NCI-H187 (cell line): ENCODE measurements at places on chromosomes 16 and 17.

- no peak for DNase-seq
Measured at GRCh38 chr17:50830352-50830751, 5.0 kb upstream of the WFIKKN2 start.

- no peak for DNase-seq
Measured at GRCh38 chr16:83933885-83934683, 19.0 kb upstream of the OSGIN1 start.

DNA sequence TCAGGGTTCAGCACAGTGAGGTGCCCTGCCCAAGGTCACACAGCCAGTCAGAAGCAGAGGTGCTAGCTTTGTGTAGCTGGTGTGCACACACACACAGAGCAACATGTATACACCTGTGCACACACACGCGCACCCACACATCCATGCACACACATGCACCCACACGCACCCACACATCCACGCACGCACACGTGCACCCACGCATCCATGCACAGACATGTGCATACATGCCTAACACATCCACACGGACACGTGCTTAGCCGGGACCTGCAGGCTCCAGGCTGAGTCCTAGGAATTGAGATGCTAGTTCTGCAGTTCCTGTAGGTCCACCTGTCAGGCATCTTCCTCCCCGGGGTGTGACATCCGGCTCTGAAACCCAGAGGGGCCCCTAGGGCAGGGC, 13.0 kb upstream of the DPEP1 start:
- no peak for DNase-seq

GRCh38 chr17:66272811-66273585, 29.4 kb upstream of the PRKCA start:
- no peak for DNase-seq

DNA sequence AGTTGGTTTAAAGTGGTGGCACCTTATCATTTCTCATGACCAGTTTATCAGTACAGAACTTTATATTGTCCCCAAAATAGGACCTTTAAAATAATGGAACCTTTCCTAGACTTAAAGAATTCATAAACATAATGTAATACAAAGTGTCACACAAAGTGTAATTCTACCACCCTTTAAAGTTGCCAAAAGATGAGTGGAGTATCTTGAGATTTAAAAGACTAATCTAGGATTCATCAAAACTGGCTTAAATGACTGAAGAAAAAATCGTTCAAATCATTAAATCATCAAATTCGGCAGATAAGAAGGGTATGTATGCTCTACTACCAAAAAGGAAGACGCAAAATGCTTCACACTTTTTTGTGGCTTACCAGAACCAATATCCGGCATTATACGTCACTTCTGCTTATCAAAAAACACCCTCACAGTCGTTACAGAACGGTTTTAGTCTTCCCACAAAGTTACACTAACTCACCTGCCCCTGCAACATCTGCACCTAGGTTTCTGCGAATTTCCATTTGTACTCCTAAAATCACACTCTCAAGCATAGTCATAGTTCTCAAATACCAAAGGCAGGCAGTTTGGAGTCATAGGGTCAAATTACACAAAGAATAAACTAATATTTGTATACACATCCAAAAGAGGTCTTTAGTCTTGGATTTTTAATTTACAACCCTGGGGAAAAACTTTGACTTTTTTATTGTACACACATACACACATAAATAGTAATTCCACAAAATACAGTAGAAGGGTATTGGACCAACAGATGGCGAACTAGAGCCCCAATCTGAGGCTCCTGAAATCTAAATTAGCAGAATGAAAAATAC, 1.4 kb upstream of the KANSL1 start:
- no peak for DNase-seq

DNA sequence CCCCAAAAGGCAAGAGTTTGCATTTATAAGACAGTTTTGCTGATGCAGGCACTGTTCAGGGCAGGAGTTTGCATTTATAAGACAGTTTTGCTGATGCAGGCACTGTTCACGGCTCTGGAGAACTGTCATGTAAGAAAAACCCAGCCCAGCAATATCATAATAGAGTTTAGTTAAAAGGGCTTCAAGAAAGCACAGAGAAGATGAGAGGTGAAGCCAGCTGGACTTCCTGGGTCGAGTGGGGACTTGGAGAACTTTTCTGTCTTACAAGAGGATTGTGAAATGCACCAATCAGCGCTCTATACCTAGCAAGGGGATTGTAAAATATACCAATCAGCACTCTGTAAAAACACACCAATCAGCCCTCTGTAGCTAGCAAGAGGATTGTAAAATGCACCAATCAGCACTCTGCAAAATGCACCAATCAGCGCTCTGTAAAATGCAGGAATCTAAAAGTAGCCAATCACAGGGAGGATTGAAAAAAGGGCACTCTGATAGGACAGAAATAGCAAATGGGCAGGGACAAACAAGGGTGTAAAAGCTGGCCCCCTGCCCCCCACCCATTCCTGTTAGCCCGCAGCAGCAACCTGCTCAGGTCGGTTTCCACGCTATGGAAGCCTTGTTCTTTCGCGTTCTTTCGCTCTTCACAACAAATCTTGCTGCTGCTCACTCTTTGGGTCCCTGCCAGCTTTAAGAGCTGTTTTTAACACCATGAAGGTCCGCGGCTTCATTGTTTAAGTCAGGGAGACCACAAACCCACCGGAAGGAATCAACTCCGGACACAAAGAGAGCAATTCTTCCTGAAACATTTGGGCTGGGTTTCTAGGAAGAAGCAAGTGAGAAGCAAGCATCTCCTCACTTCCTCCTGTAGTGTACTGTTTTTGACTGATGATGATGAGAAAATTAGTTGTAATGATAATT, 1.8 kb upstream of the CBX1 start:
- DNase-seq, result no peak

- DNase-seq, result no peak
Measured at GRCh38 chr17:358491-359151, 6.0 kb upstream of the RPH3AL start.

GRCh38 chr17:83002118-83002805, 77.1 kb upstream of the METRNL start:
- no peak for DNase-seq

DNA sequence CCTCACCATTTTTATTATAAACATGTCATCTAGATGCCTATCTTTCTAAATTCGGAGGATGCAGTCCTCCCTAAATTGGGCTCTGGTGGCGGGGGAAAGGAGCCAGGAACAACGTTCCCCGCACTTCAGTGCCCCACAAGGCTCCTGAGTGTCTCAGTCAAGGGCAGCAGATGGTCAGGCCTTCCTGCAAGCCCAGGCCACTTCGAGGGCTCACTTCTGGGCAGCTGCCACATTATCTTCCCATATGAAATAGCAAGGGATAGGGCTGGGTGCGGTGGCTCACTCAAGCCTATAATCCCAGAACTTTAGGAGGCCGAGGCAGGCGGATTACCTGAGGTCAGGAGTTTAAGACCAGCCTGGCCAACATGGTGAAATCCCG, 32.3 kb downstream of the FBXO31 start:
- no peak for DNase-seq

- DNase-seq, result no peak
Measured at GRCh38 chr17:32350666-32351418, 885 bp downstream of the ZNF207 start.

GRCh38 chr17:10843811-10844210, 5.9 kb upstream of the PIRT start:
- DNase-seq, result no peak

DNA sequence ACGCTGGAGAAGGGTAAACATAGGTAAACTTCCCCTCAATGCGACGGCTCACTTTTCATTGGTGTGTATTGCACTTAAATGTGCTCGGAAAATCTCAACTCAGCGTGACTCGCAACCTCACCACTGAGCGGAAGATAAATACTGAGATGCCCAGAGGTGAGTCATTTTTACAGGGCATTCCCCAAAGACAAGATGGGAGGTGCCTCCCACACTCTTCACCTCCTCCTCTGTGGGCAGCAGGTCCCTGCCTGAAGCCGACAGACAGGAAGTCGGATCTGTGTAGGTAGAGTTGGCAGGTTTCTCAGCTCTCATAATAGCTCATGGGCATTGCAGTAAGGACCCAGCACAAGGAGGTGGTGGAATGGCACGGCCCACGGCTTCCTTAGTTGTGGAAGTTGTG, 274.6 kb upstream of the HSBP1 start:
- DNase-seq, result no peak

DNA sequence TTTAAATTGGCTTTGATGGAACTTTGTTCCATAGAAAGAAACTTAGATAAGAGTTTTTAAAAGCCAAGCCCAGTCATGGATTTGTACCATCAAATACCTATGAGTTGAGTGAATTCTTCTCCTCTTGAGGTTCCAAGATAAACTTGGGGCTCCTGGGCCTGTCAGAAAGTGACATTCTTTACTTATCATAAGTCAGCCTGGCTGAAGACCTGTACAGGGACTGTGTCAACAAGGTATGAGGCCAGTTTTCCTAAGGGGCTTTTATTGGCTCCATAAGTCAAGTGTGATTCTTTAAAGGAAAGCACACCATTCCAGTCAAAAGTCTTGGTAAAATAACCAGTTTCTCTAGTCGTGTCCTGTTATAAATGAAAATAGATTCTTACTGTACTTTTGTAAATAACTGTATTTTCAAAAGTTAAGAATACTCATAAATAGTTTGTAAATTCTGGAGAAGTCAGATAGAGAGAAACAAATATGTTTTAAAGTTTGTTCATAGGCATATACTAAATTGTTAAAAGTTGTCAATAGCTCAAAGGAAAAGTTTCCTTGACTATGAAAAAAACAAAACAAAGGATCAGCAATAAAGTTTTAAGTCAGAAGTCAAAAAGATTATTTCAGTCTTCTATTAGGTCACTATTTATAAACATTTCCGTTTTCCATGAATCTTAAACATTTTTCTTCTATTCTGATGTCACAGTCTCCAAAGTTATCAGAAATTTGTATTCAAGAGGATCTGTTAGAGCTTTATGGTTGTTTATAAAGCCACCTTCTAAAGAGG, 22.5 kb upstream of the MYO1D start:
- no peak for DNase-seq

- no peak for DNase-seq
Measured at GRCh38 chr16:21260870-21261791, 17.0 kb downstream of the CRYM start.

DNA sequence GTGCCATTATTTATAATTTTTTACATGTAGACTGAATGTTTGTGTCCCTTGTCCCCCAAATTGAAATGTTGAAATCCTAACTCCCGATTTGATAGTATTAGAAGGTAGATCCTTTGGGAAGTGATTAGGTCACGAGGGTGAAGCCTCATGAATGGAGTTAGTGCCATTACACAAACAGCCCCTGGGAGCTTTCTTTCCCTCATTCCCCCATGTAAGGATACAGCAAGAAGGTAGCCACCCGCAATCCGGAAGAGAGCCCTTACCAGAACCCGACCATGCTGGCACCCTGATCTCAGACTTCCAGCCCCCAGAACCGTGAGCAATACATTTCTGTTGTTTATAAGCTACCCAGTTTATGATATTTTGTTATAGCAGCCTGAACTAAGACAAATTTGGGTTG, 143.2 kb downstream of the NPIPB5 start:
- no peak for DNase-seq

- no peak for DNase-seq
Measured at GRCh38 chr17:80025140-80025539, 10.5 kb downstream of the TBC1D16 start.

GRCh38 chr16:4690946-4691665, 2.3 kb upstream of the NUDT16L1 start:
- DNase-seq, result no peak

DNA sequence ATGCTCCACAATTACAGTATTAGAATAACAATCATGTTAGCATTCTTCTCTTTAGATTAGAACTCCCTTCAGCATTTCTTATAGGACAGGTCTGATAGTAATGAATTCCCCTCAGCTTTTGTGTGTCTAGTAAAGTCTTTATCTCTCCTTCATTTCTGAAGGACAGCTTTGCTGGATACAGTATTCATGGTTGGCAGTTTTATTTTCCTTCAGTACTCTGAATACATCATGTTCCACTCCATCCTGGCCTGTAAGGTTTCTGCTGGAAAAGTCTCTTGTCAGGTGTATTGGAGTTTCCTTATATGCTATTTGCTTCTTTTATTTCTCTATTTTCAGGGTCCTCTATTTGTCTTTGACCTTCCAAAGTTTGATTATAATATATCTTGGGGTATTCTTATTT, 4.0 kb upstream of the ABCA10 start:
- DNase-seq, result no peak

GRCh38 chr16:10881479-10882030, 4.6 kb downstream of the CIITA start:
- DNase-seq, result no peak

DNA sequence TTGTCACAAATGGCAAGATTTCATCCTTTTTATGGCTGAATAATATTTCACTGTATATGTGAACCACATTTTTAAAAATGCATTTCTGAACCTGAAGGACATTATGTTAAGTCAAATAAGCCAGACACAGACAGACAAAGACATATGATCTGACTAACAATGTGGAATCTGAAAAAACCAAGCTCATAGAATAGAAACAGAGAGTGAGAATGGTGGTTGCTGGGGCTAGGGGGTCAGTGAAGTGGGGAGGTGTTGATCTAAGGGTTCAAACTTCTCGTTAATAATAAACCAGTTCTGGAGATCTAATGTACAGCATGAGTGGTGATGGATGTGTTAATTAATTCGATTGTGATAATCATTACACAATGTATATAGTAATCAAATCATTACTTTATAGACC, 475.1 kb downstream of the WWOX start:
- no peak for DNase-seq

GRCh38 chr17:73814075-73814474, 169.8 kb upstream of the SDK2 start:
- DNase-seq, result no peak

DNA sequence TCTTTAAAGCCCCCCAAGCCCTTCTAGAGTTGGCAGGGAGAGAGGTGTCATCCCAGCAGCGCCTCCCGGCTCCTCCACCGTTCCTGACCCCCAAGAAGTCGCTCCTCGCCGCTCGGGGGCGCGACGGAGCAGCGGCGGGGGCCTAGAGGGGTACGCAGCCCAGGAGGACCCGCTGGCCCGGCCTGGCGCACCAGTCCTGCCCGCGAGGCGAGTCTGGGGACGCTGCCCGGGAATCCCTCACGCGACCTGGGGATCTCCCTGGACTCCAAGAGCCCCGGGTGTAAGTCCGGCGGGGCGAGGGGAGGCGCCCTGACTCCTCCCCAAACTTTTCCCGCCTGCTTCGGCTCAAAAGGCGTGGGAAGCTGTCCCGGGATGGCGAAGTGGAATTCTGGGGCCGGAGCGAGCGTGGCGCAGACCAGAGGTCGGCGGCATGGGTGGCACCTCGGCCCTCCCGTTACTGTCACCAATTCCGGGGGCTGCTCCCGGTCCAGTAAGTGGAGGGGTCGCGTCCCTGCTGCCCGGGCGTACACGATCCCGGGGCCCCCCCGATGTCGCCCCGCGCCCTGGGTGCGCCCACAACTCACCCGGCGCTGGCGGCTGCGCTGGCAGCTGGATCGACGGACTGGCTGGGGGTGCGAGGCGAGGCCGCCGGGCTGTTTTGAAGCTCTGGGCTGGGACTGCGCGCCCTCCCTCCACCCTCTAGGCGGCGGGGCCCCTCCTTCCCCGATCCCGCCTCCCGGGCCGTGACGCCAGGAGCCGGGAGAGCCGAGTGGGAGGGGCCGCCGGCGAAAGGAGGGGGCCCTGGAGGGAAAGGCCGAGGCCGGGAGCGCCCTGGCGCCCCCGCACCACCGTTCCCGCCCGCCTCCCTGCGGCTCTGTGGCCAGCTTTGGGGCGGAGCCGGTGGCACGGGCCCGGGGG, at the start of gene EMP2:
Gene EMP2, minus strand, starts transcription at position 634 of the 918 bp plus-strand sequence. CDS start 32,981 bp downstream, outside the sequence.
- peak; percentile 17 for DNase-seq

- no peak for DNase-seq
Measured at GRCh38 chr16:31427441-31428278, 500 bp downstream of the COX6A2 start.
